ENCODE measurements at places on chromosomes 5 and 9.

- DNase-seq: no peak
Observed at GRCh38 chr9:7121055-7121454, 363.3 kb downstream of the KDM4C start.

DNA sequence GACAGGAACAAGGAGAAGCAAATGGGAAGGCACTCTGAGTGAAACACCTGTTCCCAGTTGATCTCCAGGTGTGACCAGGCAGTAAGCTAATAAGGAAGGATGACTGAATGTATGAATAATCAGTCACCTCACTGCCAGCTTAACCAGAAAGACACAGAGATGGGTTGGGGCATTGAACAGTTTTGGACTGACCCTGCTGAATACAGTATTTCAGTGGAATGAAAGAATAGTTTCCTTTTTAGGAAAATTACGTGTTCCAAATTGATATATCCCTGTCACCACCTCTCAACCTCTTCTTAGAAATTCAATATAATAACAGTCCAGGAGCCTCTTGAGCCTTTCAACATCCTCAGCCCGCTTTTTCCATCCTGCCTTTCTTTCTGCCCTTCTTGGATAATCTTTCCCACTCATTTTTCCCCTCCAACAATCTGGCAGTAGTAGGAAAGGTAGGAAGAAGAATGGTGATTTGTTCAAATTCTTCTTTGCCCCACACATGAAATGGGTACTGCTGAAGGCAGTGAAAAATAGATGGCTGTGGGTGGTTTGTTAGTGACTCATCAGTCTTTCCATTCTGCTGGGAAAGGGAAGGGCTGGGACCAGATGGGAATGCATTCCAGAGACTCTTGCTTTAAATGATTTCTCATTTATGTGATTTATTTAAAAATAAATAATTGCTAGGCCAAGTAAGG is 117.9 kb downstream of the ZSWIM6 start:
- no peak for DNase-seq

- no peak for DNase-seq
Observed at GRCh38 chr5:167835146-167835545, 456.3 kb upstream of the WWC1 start.

DNA sequence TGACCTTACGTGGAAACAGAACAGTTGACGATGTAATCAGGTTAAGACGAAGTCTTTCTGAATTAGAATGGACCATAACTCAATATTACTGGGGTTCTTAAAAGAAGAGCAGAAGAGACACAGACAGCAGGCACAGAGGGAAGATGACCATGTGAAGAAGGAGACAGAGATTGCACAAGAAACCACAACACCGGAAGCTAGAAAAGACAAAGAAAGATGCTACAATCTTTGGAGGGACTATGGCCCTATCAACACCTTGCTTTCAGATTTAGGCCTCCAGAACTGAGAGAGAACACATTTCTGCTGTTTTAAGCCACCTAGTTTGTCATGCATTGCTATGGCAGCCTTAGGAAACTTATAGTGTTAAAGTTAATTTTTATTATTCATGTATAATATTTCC is 27.1 kb downstream of the CDH9 start:
- DNase-seq: no peak

GRCh38 chr9:93126825-93127368 is 7.2 kb downstream of the NINJ1 start:
- DNase-seq: peak; percentile 86

DNA sequence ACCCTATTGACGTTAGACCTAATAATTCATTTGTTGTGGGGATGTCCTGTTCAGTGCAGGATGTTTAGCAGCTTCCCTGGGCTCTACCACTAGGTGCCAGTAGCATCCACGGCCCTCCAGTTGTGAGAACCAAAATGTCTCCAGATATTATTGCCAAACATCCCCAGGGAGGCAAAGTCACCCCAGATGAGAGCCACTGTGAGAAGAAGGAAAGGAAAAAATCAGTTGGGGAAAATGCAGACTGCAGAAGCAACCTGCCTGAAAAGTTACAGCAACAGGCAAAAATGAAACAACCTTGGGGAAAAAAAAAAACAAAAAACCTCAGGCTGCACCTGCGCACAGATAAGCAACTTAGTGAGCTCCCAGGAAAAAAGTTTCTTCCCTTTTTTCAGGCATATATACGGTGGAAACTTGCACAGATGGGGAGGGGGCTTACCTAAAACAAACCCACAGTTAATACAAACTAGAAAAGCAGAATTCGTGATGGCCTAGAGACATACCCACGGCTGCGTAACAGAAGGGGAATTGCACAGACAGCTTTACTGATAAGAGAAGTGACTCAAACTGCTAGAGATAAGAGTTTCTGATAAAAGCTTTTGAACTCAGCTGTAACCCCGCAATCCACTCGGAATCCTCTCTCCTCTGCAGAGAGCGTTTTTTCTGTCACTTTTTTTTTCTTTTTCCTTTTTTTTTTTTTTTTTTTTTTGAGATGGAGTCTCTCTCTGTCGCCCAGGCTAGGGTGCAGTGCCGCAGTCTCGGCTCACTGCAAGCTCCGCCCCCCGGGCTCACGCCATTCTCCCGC is 29.8 kb upstream of the FBP1 start:
- DNase-seq: no peak

- DNase-seq: peak; percentile 93
Observed at GRCh38 chr5:172984244-172984953, 828 bp downstream of the ATP6V0E1 start.

GRCh38 chr5:41832430-41832829 is 37.8 kb downstream of the OXCT1 start:
- no peak for DNase-seq

DNA sequence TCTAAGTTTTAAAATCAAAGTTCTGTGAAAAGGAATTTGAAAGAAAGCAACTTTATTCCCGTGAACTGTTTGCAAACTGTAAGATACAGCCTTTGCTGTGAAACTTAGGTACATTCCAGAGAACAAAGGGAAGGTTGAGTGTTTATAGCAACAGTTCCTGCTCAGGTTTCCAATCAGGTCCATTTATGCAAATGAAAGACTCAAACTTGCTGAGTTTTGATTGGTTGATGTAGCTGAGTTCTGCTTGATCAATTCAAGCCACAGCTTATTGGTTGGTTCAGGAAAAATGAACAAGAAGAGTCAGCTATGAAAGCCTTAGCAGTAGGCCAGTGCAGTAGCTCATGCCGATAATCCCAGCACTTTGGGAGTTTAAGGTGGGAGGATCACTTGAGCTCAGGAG is 37.9 kb downstream of the SLC27A6 start:
- no peak for DNase-seq

DNA sequence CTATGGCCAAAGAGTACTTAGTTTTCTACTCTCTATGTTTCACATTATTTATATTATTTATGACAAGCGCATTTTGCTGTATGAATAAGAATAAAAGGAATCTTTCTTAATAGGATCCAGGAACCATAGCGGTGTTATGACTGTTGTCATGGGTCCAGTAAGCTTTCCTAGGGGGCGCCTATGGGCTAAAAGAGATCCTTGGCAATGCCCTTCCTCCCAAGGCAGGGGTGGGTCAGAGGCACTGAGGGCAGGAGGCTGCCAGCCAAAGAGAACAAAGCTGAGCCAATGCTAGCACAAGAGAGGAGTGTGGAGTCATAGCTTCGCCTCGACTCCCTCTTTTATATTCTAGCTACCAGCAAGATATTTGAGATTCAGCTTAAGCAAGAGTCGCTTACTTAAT is 98.4 kb upstream of the GNAQ start:
- no peak for DNase-seq

DNA sequence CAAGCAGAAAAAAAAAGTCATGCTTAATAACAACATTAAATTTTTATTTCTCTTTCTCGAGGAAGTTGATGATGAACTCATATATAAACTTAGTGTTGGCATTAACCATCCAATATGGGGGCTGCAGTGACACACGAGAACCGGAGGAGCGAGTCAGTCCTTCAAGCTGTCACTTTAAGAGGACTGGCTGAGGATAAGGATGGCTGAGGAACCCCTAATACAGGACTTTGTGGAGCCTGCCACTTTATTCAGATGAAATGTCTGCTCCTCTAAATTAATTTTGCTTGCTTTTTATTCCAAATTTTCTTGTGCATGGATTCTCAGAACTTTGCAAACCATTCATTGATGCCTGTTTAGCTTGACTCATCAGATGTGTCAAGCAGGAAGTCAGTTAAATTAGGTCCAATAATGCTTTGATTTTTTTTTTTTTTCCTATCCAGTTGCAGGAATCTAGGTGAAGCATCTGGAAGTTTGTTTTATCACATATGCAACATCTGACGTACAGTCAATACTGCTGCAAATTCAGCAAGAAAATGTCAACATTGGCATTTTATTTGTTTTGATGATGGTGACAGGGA is 144.2 kb upstream of the COL5A1 start:
- no peak for DNase-seq

- no peak for DNase-seq
Observed at GRCh38 chr9:134619448-134619982, 22.1 kb upstream of the COL5A1 start.

DNA sequence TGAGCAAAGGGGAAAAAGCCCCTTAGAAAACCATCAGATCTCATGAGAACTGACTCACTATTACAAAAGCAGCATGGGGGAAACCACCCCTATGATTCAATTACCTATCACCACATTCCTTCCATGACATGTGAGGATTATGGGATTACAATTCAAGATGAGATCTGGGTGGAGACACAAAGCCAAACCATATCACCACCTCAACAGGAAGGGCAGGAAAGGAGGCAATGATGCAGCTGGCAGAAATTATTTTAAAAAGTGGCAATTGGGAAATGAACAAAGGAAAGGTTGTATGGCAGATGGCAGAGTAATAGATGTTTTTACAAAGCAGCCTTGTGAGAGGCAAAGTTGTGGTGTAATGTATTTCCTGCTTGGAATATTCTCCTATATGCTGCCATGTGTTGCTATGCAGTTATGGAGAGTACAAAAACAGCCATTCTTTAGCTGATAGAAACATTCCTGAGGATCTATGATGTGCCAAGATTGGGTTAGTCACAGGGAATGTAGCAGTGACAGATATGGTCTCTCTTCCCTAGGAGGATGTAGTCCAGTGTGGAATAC is 138.8 kb downstream of the SMC2 start:
- DNase-seq: no peak

- DNase-seq: no peak
Observed at GRCh38 chr5:68200288-68200687, 15.3 kb upstream of the PIK3R1 start.

DNA sequence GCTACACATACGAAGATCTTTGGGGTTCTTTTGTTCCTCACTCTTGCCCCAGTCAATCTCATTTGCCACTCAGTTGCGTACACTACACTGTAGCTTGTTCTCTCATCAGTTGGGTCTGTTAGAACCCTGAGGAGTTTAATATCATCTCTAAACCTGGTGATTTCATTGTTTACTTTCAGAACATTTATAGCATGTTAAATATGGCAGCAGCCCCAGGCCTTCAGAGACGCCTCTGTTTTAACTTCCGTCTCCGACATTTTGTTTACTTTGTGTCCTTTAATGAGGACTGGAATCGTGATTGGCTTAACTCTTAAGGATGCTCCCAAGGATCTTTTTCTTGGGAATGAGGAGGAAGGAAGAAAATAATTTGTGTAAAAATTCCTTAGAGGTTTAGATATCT is 510.1 kb downstream of the NR2F1-AS1 start:
- no peak for DNase-seq

DNA sequence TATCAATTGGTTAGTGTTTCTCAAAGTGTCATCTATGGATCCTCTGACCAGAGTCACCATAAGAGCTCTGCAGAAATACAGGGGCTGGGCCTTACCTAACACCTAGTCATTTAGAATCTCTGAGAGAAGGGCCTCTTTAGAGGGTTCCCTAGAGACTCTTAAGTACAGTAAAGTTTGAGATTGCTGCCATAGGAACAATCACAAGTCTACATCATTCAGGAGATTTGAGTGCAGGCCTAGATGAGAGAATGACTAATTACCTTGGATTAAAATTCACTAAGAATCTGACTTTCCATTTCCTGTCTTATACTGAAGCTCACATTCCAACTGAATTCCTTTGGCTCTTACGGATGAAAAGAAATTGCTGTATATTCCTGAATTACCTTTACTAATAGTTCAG is 182.1 kb upstream of the PTGER4 start:
- DNase-seq: no peak

DNA sequence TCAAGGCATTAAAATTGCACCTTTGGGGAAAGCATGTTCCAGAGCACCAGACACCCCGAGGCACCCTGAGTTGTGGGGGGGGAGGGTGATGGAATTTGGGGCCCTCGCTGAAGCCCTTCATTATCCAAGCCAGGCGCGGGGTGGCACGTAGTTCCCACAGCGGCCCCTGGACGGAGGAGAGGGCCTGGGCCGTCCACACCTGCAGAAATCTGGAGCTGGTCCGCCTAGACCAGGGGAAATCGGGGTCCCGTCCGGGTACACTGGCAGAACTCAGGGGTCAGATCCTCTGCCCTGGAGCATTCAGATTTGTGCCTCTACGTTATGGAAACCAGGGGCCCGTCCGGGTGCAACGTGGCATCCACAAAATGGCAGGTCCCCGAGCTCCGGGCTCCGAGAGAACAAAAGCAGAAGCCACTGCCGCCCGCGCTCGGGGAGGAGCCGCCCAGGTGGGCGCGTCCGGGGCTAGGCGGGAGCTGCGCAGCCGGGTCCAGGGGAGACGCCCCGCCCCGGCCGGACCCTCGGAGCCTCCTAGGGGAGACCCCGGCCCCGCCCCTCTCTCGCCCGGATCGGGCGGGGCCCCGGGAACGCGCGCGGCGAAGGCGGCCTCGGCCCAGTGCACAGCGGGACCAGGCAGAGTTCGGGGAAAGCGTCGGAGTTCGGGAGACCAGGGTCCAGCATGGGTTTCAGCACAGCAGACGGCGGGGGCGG is at the start of gene PLEKHG4B:
Gene PLEKHG4B, plus strand, starts transcription at position 613 of the 708 bp plus-strand sequence. Its CDS starts 64 bp downstream, at position 677.
- no peak for DNase-seq

DNA sequence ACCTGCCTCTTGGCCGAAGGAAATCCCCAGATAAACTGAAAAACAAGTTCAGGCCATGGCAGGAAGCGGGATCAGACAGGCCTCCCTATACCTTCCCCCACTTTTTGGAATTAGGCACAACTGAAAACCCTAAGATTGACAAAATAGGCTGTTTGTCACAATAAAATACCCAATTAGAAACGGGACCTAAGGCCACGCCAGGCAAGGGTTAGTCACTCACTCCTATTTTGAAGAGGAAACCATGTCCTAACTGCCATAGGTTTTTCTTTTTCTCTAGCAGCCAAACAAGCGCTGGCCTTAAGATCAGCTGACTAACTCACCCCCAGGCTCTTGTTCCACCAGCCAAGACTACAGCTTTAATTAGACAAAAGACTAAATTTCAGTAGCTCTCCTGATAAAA is 11.9 kb downstream of the FBP2 start:
- no peak for DNase-seq

DNA sequence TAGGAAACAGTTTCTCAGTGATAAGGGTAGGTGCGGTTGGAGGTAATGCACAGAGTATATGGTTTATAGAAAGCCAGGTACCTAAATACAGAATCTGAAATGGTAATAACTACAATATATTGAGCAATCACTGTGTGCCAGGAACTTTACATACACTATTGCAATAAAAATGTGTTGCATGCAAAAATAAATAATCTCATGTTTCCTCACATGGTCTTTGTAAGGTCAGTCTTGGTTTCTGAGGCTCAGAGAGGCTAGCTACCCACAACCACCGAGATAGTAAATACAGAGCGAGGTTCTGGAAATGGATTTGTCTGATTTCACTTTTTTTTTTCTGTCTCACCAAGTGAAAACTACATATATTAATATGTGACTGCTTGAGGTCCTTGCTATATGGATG is 128.9 kb downstream of the CAMK4 start:
- no peak for DNase-seq

GRCh38 chr5:151012862-151013261 is 7.5 kb upstream of the GPX3 start:
- DNase-seq: no peak

All from sigmoid colon (tissue), 7 donors.